Activated T-cell treated with anti-CD3 and anti-CD28 coated beads for 24 hours (primary cell): ENCODE measurements at places on chromosomes 6 and 20.

DNA sequence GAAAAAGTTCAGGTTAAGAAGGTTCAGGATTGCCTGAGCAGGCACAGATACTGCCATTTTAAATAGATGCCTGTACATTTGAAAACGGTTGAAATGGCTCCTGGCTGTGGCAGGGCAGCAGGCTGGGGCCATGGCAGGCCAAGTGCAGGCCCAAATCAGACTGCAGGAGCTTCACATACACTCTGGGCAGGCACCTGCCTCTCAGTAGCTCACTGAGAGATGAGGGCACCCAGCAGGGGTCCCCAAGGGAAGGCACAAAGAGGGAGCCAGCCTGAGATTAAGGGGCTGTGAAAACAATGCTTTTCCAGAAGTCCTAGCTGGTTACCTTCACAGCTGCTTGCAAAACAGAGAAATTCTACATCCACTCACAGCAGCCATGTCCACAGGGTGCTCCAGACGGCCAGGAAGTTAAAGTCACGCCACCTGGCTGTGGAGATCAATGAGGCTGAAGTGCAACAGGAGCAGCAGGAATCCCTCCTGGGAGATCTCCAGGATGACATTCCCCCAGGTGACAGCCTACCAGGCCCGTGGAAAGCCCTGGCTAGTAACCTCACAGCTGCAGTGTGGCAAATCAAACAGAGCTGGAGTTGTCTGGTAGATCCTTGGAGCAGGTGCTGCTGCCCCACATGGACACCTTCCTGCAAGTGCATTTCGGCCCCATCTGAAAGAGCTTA is 6.2 kb upstream of the RAET1E start:
- DNase-seq = no peak

DNA sequence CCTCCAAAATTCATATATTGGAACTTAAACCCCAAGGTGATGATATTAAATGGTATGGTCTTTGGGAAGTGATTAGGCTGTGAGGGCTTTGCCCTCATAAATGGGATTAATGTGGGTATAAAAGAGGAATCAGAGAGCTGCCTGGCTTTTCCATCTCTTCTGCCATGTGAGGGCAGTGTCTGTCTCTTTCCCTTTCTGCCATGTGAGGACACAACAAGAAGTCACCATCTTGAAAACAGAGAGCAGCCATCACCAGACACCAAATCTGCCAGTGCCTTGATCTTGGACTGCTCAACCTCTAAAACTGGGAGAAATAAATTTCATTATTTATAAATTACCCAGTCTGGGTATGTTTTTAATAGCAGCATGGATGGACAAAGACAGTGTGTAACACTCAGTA is 263.0 kb downstream of the PAX1 start:
- no peak for DNase-seq

- no peak for DNase-seq
These were observed 6.8 kb downstream of the TFAP2B start for GRCh38 chr6:50825375-50826036.

DNA sequence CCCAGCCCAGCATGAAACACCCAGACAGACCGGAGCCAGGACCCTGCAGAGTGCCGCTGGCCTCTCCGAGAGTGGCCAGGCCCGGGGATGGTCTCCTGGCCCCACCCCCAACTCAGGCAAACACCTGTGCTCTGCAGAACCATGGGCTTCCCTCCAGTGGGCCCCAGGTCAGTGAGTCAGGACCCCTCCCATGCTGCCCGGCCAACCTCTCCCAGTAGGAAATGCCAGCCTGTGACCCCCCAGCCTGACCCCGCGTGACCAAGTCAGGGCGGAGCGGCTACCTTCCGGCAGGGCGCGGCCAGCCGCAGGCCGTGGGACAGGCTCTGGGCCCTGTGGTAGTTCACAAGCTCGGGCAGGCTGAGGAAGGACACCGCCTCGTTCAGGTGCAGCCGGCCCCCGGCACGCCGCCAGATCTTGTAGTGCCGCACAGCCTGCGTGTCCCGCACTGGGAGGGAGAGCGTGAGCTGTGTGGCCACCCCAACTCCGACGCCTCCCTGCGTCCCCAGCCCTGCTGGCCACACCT is 3.2 kb downstream of the PTK6 start:
- DNase-seq = no peak

GRCh38 chr20:37311710-37312355 is 22.4 kb downstream of the MANBAL start:
- DNase-seq = no peak

DNA sequence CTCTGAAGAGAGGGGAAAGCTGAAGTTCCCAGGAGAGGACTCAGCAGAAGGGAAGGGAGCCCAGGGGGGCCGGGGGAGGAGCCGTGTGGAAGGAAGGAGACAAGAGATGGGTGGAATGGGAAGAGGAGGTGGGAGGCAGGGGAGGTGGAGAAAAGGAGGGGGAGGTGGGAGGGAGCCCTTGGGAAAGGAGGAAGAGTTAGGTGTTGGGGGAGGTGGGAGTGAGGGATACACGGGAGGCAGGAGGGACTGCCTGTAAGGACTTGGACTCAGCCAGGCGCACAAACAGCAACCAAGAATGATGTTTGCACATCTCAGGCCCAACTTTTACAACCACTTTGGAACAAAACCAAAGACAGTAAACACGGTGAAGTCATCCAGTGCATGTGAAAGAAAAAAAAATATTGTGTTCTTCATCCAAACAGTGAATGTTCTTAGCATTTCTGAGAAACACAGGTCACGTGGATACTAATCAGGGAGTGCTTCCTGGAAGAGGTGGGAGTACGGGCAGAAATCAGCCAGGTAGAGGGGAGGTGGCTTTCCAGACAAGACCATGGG is 17.4 kb upstream of the LSM14B start:
- DNase-seq = no peak

GRCh38 chr6:95576998-95577303 is 384 bp upstream of the MANEA start:
- DNase-seq = no peak

- DNase-seq = no peak
These were observed 470.5 kb upstream of the NRSN1 start for GRCh38 chr6:23655525-23655924.

DNA sequence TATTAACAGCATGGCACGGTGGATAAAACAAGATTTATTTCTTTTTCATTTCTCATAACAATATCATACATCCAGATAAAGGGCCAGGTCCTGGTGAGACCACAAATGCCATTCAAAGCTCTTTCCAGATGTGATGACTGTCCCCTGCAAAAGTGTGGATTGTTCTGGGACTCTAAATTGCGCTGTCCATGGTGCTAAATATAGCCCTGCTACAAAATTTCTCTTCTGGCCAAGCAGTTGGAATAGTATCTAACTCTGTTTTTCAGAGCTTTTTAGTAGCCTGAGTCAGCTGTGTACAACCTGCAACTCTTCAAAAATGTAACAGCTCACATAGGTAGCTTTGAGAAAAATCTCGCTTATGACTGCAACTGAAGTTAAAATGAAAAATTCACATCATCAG is 115.8 kb downstream of the MANEA start:
- no peak for DNase-seq

- DNase-seq = no peak
These were observed 361.0 kb downstream of the CD83 start for GRCh38 chr6:14478381-14479225.

GRCh38 chr20:64133951-64134407 is 26.6 kb upstream of the NPBWR2 start:
- no peak for DNase-seq

GRCh38 chr6:29850011-29850553 is 22.5 kb downstream of the HLA-G start:
- no peak for DNase-seq

GRCh38 chr6:154842833-154843232 is 109.6 kb downstream of the SCAF8 start:
- no peak for DNase-seq

DNA sequence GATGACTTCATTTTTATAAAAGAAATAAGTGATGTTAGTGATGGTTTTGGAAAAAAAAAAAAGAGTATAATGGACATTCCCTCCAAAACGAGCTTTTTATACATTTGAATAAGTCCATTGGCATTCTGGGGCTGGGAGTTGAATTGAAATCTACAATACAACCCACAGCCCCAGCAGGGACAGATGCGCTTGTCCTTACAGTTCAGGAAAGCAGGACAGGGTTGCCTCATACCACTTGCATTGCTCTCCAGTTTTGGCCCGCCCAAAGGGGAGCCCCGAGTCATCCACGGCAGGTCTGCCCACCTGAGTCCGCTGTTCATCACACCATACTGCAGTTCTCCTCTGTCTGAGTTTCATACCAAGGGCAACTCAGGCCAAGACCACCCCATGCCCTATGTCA is 46.2 kb downstream of the VAPB start:
- DNase-seq = no peak

DNA sequence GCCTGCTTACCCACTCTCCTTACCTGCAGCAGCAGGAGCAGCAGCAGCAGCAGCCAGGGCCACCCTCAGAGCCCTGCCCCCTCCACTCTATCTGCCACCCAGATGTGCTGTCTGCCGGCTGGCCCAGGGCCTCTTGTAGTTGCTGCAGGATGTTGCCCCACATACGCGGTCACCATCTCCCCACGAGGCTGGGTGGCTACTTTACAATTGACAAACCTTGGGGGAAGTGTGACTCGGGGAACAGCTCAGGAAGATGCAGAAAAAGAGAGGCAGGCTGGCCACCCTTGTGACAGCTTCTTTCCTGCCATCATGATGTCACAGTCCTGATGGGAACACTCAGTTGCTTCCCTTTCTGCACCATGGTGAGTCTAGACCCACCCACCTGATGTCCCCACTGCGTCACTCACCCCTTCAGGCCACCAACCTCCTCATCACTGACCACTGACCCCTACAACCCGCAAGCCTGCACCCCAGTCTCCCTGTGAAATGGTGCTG is 14.5 kb downstream of the TREM1 start:
- no peak for DNase-seq

- DNase-seq = no peak
These were observed 24.6 kb downstream of the SLCO4A1 start for GRCh38 chr20:62666736-62667529.

GRCh38 chr6:53906842-53907241 is 112.0 kb downstream of the LRRC1 start:
- no peak for DNase-seq

- DNase-seq = peak; percentile 85
These were observed 101.5 kb upstream of the BACH2 start for GRCh38 chr6:90397929-90398674.

DNA sequence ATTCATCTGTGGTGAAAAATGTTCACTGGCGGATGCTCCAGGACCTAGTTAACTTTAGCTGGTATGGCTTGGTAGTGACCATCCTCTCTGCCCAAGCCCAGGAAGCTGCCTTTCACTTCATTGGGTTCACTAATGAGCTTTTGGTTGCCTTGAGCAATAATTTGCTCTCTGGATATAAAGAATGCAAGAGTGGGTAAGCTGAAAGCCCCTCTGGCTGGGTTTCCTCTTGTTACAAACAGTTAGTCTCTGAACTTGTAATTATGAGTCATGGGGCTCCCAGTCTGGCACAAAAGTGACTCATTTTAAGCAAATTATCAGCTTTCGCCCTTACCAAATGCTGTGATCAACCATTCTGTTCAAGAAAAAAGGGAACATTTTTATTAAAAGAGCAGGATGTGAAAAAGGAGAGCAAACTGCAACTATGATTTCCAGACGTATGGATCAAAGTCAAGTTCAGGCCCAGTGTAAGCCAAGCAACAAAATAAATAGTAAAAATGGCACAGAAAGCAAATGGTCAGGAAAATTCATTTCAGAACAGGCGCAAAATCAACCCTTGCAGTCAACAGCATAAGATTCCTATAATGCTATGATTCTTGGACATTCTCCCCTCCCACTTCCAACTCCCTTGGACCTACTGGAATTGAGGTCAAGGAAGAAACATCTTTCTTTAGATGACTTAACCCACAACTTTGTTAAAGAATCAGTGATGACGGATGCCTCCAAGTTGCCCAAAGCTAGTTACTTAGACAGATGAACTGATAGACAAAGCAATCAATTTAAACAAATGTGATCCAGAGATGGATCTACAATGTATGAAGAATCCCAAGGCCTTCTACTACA is 130.0 kb upstream of the KCNK16 start:
- no peak for DNase-seq

GRCh38 chr6:106422534-106422933 is 62.0 kb downstream of the CRYBG1 start:
- no peak for DNase-seq

- no peak for DNase-seq
These were observed 40.3 kb downstream of the GPX5 start for GRCh38 chr6:28565823-28566526.

GRCh38 chr20:3276680-3277015 is 37.7 kb upstream of the SLC4A11 start:
- no peak for DNase-seq

GRCh38 chr6:34746104-34746846 is 11.0 kb upstream of the SNRPC start:
- DNase-seq = no peak

DNA sequence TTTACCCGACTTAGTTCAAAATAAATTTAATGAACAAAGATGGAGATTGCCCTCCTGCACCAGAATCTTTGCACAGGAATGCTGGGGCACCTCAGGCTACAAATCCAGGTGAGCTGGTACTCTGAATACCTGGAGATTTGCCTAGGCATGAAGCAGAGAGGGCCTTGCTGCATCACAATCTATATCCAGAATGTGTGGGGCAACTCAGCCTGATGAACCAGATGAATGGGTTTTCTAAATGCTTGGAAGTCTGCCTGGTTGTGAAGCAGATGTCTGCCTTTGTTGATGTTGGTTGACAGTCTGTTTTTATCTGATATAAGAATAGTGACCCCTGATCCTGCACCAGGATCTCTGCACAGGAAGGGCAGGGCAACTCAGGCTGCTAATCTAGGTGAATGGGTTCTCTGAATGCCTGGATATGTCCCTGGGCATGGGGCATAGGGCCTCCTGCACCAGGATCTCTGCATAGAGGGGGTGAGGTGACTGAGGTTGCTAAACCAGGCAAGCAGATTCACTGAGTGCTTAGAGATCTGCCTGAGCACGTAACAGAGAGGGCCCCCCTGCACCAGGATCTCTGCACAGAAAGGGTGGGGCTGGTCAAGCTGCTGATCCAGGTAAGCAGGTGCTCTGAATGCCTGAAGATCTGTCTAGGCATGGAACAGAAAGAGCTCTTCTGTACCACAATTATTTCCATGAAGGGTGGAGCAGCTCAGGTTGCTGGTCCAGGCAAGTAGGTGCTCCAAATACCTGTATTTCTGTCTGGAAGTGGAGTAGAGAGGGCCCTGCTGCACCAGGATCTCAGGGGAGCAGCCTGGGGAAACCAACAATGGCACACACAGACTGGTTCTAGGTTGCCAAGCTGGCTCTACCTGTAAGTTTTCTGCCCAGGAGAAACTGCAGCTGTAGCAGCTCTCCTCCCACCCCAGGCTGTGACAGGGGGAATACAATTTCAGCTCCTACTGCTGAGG is 437.5 kb downstream of the MMUT start:
- no peak for DNase-seq
